ENCODE measurements at places on chromosomes 3 and 15.

DNA sequence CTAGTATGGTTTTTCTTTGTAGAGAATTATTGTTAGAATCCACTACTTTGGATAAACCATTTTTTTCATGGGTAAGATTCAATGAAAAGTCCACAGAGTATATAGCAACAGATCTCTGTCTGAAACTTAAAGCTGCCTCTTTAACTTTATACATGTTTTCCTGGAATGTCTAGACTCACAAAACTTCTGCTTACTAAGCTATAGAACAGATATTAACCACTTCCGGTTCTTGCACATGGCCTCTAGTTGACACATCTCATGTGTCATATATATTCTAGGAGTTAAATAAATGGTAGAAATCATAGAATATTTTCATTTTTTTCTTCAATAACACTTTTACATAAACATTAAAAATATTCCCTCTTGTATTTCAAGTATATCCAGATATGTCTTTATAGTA, 1693.9 kb downstream of the SI start:
- DNase-seq, result no peak

DNA sequence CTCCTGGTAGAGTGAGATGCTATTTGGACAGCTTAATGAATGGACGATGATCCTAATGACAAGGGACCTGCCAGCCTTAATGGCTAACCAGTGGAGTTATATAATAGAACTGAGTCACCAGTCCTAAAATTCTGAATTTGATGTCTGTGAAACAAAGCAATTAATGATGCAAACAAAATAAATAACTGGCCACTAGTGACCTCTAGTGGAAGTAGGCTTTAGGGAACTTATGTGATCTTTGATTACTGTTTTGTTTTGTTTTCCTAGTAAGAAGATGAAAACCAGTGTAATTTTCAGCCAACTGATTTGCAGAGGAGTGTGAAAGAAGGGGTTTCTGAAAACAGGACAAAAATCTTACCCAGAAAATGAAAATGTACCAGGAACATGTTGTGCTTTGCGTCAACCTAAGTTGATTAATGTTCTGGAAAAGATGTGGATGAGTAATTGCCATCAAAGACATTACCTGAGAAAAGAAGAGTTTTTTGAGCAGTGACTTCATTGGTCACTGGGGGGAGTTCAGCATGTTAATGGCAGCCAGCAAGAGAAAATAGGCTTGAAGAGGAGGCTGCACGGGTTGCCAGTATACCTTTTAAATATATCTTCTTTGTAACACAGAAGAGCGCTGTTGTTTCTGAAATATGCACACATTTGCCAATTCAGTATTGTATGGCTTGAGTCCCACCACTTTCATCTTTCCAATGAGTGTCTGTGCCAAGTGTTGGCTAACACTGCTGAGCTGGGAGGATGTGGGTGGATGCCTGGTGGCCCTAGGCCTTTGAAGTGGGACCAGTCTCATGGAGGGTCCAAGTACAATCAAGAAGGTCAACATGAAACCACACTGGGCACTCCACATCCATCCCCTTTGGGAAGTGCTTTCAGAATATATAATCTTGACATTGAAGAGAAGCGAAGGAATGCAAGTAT, 9.3 kb downstream of the VEPH1 start:
- no peak for DNase-seq

DNA sequence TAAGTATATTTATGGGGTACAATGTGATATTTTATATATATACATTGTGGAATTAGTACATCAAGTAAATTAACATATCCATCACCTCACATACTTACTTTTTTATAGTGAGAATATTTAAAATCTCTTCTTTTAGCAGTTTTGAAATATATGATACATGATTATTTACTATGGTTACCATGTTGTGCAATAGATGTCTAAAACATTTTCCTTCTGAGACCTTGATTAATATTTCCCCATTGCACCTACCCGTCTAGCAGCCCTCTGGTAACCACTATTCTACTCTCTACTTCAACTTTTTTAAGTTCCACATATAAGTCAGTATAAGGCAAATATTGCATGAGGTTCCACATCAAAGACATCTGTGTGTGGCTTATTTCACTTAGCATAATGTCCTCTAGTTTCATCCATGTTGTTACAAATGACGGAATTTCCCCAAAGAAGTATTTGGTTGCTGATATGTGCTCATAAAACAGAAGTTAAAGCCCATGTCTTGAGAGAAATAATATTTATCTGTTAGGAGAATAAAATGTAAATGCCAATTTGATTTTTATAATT, 29.6 kb upstream of the NFKBIZ start:
- no peak for DNase-seq

- no peak for DNase-seq
These were observed 493.8 kb downstream of the IGSF11 start for GRCh38 chr3:118540826-118541225.

GRCh38 chr3:86180696-86181095, 810.3 kb downstream of the VGLL3 start:
- no peak for DNase-seq

- no peak for DNase-seq
These were observed 82.0 kb downstream of the USF3 start for GRCh38 chr3:113614402-113614801.

DNA sequence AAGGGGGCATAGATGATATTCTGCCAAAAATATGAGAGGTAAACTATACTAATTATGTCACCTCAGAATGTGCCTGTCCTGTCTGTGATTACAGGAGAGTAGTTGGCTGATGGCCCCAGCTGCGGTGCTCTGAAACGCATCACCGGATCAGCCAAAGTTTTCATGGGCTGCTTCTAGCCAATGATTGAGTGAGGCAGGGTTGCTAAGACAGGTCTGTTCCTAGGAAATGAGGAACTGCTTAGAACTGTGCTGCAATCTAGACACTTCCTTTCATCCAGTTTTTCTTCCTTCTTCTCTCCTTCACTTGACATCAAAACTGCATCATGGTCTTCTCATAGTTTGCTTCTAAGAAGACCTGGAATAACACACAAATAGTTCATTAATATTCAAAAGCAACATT, 124.0 kb downstream of the KCNH8 start:
- no peak for DNase-seq

- no peak for DNase-seq
These were observed 19.1 kb upstream of the TM4SF18 start for GRCh38 chr3:149352556-149352955.

- DNase-seq, result no peak
These were observed 399.7 kb upstream of the THBS1 start for GRCh38 chr15:39181056-39181747.

DNA sequence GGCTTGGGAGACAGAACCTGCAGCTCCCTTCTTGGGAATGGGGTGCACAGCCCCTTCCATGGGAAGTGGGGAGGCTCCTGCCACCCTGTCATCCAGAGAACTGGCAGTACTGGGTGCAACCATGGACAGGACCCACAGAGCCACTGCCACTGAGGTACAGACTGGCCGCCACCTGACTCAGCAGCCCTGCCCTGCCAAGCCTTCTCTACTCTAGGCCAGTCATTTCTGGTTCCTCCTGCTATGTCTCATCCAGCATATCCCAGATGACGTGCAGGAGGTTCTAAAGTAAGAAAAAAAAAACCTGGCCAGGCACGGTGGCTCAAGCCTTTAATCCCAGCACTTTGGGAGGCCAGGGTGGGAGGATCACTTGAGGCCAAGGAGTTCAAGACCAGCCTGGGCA, 76.9 kb upstream of the RPL32 start:
- no peak for DNase-seq

- DNase-seq, result no peak
These were observed 7.9 kb upstream of the STAB1 start for GRCh38 chr3:52487050-52487787.

- DNase-seq, result no peak
These were observed 73.7 kb upstream of the SLCO2A1 start for GRCh38 chr3:134103470-134103869.

DNA sequence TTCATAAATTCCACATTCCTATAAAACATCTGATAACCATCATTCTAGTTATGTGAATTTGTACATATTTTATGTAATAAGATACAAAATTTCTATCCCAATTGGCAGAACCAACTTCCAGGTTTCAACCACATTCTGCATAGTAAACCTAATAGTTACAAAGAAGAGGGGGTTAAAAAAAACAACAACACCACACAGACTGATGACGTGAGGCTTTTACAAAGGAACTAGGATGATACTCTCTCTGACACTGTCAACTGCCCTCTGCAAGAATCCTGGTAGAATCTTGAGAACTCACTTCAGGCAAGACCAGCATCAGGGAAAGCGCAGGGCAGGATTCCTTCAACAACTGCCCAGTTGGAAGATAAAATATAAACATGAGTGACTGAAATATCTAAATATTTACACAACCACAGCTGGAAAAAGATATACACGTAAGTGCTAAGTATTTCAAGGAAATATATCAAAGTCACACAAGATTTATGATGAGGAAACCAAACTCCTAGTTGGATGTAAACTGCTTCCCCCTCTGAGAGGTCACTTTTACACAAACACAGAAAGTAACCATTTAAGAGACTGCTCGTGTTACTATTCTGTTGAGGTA, 816.4 kb downstream of the ROBO1 start:
- DNase-seq, result no peak

DNA sequence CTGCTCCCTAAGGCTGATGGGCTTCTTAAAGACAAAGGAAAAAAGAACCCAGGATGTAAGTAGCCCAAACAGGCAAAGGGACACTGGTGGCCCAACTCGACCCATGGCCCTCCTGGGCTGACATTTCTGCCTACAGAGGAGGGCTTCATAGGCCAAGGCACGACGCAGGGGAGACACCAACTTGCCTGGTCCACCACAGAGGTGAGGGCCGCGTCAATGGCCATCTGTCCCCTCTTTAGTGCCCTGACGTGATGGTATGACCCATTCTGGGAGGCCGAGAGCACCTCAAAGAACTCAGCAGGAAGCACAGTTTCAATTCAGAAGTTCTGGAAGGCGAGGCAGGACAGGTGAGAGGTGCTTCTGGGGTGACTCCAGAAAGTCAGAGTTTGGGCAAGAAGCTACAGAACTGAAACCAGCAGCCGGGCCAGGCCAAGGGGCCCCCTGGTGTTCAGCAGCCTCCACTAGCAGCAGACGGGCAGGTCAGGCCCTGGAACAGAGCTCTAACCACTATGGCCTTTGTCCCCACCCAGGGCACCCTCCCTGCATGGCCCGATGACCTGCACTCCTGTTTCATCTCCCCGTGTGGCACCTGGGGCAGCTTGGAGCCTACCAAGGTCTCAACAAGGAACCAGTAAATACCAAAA, 45.1 kb downstream of the HMCES start:
- no peak for DNase-seq

DNA sequence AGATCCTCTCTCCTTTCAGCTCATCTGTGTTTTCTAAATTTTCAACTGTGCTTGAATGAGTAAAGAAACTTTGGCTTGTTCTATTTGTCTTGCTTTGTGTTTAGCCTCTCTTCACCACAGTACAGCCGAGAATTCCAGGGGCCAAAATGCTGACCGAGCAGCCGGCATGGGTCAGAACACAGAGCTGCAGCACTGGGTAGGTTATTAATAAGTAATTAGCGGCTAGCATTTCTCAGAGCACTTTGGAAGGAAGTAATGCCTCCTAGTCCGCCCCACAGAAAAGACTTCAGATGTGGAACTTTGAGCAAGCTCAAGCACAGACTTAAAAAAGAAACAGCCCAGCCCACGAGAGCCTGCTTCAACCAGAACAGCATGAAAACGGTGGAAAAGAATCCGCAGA, 343.9 kb downstream of the ARRDC4 start:
- no peak for DNase-seq

DNA sequence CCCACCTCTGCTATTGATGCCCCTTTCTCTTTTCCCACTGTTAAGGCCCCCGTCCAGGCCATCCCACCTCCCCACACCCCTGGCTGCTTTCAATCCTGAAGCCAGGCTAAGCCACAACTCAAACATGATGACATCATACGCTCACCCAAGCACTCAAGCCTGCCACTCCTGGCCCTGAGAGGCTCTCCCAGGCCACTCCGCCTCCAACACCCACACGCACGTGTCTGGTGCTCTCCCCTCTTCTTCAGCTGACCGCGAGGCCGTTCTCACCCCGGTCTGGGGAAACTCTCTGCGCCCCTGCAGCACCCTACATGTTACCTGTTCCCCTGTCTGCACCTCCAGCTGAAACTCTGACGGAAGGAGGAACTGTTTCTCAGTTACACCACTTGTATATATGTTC, 6.2 kb downstream of the ZXDC start:
- DNase-seq, result no peak

- no peak for DNase-seq
These were observed 39.1 kb upstream of the CMTM7 start for GRCh38 chr3:32352563-32352962.

GRCh38 chr3:37995652-37996641, 5.4 kb downstream of the VILL start:
- DNase-seq, result no peak

GRCh38 chr3:193132241-193132640, 108.8 kb upstream of the PLAAT1 start:
- no peak for DNase-seq

DNA sequence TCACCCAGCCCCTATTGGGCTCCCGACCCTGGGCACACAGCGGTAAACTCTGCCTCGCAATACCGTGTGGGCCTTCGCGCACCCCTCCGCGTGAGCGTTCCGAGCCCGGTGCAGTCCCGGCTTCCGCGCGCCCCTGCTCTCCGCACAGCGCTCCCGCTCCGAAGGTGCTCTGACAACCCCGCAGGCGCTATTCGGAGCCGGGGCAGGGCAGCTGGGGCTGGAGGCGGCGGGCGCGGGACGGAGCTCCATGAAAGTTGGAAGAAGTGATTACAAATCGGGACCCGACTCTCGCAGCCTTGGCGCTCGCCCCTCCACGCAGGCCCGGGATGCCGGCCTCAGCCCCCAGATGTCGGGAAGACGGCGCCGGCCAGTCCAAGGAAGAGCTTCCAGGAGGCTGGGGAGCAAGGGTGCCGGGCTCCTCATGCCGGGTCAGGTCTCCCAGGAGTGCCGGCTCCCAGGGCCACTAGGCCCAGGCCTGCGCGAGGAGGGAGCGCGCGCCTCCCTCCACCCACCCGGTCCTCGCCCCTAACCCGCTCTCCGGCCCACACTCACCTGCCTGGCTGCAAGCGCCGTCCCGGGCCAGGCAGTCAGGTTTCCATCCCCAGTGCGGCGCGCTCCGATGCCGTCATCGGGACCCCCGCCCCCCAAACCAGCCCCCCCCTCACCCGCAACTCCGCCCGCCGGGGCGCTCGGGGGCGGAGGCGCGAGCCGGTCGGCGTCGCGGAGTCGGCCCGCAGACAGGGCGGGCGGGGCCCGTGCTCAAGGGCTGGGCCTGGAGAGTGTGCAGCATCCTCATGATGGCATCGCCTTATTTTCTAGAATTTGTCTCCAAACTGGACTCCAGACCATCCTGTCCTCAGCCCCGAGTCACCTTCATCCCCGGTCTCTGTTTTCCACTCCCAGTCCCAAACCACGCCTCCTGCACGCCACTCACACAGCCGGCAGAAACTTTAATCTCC, at the start of gene KIF7:
Gene KIF7 (minus strand): TSS at position 621 of the 959 bp plus-strand sequence. CDS start 2,537 bp downstream, outside the sequence.
- no peak for DNase-seq

Measured in activated T-helper 1 cell treated with anti-CD3 and anti-CD28 coated beads, Interleukin-2, amount 50 U/mL, for 16 hours (primary cell).